Melanocyte of skin (primary cell): ENCODE measurements at places on chromosomes 4 and X. TPM values are rescaled to one million over a fixed set of nuclear protein-coding genes. Genes with fewer than 3 reads are reported as not detected.

The CT45A2 gene
- not detected in 2 replicates for total RNA-seq

The TSPAN7 gene
- total RNA-seq: 0.15 TPM in 1 of 2 replicates, not detected in the other

The PPBP gene
- not detected in 2 replicates for total RNA-seq

The GPR173 gene
- total RNA-seq: 1.4 and 1.8 TPM in 2 replicates
